ENCODE measurements at places on chromosomes 7 and 10. TPM values are rescaled to one million over a fixed set of nuclear protein-coding genes. Genes with fewer than 3 reads are reported as not detected.

Gene COL28A1
- 4.4 TPM for total RNA-seq

Gene LMTK2
- total RNA-seq, result 51.6 TPM

Gene UNCX
- not detected for total RNA-seq

Gene FKBP6
- not detected for total RNA-seq

Gene TMEM140
- 36.3 TPM for total RNA-seq

Gene MLXIPL
- total RNA-seq, result 17.3 TPM

Gene CRYGN
- not detected for total RNA-seq

Gene MYO1G
- 2.5 TPM for total RNA-seq
